ENCODE measurements at places on chromosomes 11 and 22.

GRCh38 chr11:60211206-60211605, 28.3 kb upstream of the MS4A6A start:
- no peak for DNase-seq

- DNase-seq = no peak
Measured at GRCh38 chr22:24494528-24495364, at the start of gene UPB1. UPB1 (plus strand) TSS chr22:24495332; CDS start chr22:24495404, 72 bp downstream.

DNA sequence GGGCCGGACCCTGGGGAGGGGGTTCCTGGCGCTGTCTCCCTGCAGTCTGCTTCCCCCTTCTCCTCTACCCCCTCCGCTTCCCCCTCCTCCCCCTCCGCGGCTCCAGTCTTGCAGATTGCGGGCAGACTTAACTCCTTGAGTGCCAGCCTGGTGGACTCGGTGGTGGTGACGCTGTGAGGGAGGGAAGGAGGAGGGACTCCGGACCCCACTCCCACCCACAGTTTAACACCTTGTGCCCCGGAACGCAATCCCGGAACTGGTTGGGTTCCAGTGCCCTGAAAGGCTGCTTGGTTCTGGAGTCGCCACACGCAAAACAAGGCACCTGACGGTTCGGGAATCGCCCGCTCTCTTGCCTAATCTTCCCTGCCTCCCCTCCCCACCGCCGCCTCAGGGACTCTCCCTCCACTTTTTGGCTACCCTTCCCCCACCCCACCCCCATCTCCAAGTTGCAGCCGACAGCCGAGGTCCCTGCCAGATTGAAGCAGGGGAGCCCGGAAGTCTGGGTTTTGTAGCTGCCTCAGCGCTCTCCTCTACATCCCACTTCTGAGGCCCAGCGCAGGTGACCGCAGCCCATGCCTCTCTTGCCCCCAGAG, 3.9 kb upstream of the BCL9L start:
- peak; percentile 88 for DNase-seq

DNA sequence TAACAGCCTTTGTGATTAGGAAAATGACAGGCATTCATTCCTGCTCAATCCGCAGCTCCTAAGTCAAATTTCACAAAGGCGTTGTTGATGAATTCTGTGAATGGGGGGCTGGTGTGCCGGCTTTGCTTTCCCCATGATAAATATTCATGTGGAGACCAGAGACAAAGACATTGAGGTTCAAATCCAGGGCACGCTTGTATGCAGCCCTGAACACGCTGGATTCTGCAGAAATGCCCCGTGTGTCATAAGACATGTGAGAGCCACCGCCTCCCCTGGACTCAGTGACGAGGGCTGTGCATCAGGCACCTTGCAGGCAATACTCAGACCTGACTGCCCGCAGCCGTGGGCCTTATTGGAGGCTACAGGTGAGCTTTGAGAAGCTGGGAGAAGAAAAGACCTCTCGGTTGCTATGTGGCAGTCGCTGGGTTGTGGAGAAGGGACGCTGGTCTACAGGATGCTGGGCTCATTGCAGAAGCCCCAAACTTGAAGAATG, 906.2 kb downstream of the BRD1 start:
- DNase-seq = peak; percentile 28

GRCh38 chr11:66478729-66479393, 1.4 kb upstream of the DPP3 start:
- no peak for DNase-seq
